Endodermal cell (in vitro differentiated cells): ENCODE measurements at places on chromosomes 11 and 22. TPM values are rescaled to one million over a fixed set of nuclear protein-coding genes. Genes with fewer than 3 reads are reported as not detected.
A peak's percentile ranks its signal among the peaks of the same experiment; 100 is the strongest.

- peak; percentile 87 for DNase-seq
Measured at GRCh38 chr11:113113801-113114704, 152.8 kb downstream of the NCAM1 start.

GRCh38 chr11:96006037-96006436 is 82.1 kb upstream of the MTMR2 start:
- no peak for DNase-seq

GRCh38 chr11:34564807-34565241 is 51.2 kb upstream of the ELF5 start:
- DNase-seq, result peak; percentile 76

DNA sequence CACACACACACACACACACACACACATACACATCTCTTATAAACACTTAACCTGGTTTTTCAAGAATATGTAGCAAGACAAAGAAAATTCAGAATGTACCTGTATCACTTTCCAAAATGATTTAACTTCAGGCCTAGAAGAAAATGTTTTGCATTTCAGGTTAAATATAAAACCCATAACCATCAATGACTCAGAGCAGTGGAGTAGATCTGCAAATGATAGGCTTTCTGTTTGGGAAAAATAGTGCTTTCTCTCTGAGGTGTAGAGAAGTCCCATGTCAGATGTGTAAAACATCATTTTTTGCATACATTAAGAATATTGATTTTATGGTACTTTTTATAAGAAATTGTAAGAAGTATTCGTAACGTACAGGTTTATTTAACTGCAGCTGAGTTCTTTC is 116.9 kb downstream of the STK33 start:
- DNase-seq, result no peak

DNA sequence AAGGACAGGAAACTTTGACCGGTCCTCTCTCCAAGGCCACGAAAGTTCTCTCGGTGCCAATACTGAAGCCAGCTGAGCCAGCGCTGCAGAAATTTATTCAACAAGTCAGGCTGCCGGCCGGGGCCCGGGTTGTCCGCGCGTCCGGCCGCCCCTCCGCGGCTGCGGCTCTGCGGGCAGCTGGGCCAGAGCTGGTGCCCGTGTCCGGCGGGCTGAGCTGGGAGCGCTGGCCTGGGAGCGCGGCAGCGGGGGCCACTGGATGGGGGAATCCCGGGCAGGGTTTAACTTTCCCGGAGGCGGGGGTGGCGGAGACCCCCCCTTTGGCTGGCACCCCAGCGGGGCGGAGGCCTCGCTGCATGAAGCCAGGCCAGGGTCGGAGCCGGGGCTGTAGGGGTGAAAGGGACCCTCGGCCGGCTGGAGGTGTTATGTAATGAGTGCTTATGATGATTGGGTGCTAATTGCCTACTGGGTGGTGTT is 12.3 kb upstream of the CACNA1I start:
- DNase-seq, result peak; percentile 73

GRCh38 chr11:122491509-122491908 is 164.0 kb upstream of the UBASH3B start:
- DNase-seq, result no peak

GRCh38 chr11:68013611-68014156 is 3.6 kb downstream of the ALDH3B1 start:
- no peak for DNase-seq

DNA sequence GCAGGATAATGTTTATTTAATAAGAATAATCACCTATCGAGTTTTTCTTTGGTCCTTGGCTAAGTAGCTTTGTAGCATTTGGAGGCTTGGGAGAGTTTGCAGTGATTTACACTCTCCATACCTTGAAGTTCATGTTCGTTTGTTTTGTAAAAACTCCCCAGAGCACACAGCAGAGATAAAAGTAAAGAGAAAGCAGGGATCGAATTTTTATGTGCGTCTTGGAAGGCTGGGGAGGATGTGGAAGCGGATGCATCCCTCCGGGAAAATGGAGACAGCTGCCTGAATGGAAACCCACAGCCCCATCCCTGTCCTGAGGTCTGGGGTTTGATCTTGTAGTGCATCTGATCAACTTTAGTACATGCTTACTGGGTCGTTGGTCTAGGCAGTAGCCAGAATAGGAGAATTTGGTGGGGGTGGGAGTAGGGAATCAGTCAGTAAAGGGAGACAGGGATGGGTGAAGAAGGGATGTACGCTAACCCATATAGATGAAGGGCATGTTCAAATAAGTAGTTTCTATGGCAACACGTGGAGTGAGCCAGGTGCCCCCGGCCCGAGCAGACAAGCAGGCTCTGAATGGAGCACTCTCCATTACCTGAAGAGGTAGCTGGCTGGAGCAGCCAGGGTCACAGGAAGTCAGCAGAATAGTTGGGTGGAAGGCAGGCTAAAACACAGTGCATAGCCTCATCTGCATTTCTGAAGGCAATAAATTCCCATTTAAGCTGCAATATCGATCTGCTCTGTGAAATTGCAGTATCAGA is 147.8 kb downstream of the COMMD9 start:
- DNase-seq, result no peak

DNA sequence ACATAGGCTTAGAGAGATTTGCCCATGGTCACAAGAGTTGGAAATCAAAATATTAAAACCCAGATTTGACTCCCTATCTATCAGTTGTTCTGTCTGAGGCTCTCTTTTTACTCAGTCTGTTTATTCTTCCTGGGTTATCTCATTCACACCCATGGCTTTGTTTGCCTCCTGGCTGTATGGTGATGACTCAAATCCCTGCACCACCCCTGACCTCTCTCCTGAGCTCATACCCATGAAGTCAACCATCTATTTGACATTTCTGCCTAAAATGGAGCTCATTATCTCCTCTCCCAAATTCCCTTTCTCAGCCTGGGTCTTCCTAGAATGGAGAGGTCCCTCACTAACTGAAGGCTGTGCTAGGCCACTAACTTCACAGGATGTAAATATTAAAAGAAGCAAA is 27.8 kb upstream of the CCDC134 start:
- DNase-seq, result no peak

DNA sequence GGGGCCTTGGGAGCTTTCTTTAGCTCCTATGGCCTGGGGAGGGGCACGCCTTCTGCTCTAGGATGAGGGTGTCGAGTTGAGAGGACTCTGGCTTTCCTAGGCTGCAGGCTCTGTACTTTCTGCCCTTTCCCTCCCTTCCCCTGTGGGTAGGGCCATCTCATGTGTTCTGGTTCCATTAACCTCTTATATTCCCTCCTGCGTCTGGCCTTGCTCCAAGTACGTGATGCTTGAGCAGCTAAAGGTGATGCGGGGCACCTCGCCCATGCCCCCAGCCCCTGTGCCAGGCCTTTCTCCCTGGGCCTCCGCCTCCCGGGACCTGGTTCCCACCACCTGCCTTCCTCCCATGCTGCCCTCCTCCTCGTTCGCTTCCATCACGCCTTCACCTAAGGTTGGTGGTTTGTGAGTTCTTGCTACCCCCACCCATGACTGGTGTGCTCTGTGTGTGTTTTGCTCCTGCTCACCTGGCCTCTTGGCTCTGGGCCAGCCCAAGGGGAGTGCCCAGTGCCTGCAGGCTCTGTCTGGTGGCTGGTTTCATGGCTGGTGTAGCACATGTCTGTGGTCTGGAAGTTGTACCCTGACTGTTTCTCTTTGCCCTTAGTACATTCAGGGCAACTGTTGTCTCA is 34.1 kb downstream of the PHLDB1 start:
- DNase-seq, result no peak

- DNase-seq, result no peak
Measured at GRCh38 chr22:23106344-23106743, 35.4 kb downstream of the RSPH14 start.

- no peak for DNase-seq
Measured at GRCh38 chr11:12756454-12756806, 82.2 kb downstream of the TEAD1 start.

GDPD4 gene
- total RNA-seq, result not detected in 3 replicates

UCP2 gene
- total RNA-seq, result 126 and 140 TPM in 2 replicates

CCDC116 gene
- total RNA-seq, result 0.19 to 0.46 TPM (median 0.38 TPM) in 3 replicates

LRRC55 gene
- total RNA-seq, result not detected in 3 replicates

UCP3 gene
- 1.3 and 3.5 TPM in 2 replicates for total RNA-seq
